ENCODE measurements at places on chromosomes 4 and X.
A peak's percentile ranks its signal among the peaks of the same experiment; 100 is the strongest.

DNA sequence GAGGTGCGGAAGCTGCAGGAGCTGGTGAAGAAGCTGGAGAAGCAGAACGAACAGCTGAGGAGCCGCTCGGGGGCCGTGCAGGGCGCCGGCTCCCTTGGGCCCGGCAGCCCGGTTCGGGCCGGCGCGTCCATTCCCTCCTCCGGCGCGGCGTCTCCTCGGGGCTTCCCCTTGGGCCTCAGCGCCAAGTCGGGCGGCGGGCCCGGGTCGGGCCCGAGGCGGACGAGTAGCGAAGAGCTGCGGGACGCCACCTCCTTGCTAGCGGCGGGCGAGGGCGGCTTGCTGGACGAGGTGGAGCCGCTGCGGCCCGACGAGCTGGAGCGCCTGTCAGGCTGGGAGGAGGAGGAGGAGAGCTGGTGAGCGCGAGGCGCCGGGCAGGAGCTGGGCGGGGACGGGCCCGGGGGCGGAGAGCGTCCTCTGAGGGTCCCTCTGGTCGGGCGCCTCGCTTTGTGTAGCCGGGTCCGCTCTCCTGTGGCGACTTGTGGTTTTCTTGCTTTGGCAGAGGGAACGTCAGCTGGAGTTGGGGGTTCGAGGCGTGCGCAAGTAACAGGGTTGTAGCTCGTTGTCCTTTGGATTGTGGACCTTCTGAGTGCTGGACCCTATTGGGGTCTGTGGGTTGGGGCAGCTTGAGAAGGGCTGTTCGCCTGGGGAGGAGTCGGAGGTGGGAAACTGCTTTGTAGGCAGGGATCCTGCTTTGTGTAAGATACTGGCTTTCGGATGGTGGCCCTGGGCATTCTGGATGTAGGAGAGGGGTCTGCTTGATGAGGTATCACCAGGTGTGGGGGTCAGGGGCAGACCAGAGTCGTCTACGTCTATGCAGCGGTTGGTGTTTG, 662 bp downstream of the SLAIN2 start:
- DNase-seq, result peak; percentile 34

- no peak for DNase-seq
These were observed 5.8 kb downstream of the SRPX start for GRCh38 chrX:38214551-38215531.

GRCh38 chrX:30798810-30799209, 90.2 kb downstream of the TAB3 start:
- DNase-seq, result no peak

- no peak for DNase-seq
These were observed 84.8 kb upstream of the ZNF827 start for GRCh38 chr4:146023334-146023967.

- DNase-seq, result no peak
These were observed 63.0 kb downstream of the SEC24D start for GRCh38 chr4:118772767-118773428.

- DNase-seq, result no peak
These were observed 70.3 kb downstream of the RAB28 start for GRCh38 chr4:13413729-13414437.

DNA sequence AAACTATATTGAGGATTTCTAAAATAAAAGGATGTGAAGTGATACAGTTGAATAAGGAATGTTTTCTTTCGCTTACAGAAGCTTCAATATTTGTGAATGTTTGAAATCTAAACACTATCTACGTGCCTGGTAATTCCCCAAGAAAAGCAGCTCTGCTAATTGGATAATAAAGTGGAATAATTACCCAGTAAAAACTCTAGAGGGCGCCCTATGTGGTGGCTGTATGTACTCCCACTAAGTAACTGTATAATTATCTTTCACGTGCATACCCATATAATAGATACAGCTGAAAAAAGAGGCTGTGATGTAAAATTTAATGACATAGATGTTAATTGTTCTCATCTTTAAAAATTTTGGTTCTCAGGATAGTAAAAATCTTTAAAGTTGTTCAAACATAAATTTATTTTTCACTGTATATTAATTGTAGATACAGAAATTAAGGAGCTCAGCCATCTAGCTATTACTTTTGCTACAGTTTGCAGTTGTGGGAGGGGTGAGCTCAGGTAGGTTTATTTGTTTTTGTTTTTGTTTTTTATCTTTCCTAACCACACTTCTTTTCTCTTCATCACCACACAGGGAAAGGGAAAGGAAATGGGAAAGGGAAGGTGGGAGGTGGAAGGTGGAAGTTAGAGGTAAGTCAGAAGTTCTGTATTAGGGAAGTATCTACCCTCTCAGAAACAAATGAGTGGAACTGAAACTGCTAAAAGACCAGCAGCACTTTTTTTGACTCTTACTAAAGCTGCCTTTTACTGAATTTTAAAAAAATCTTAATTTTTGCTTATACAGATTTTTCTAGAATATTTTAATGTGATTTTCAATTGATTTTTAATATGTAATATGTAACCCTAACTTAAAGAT, 151.7 kb upstream of the RPS6KA6 start:
- DNase-seq, result no peak

GRCh38 chr4:121684561-121684960, 12.2 kb downstream of the ANXA5 start:
- DNase-seq, result no peak

- DNase-seq, result no peak
These were observed 10.6 kb downstream of the NYX start for GRCh38 chrX:41457613-41458192.

DNA sequence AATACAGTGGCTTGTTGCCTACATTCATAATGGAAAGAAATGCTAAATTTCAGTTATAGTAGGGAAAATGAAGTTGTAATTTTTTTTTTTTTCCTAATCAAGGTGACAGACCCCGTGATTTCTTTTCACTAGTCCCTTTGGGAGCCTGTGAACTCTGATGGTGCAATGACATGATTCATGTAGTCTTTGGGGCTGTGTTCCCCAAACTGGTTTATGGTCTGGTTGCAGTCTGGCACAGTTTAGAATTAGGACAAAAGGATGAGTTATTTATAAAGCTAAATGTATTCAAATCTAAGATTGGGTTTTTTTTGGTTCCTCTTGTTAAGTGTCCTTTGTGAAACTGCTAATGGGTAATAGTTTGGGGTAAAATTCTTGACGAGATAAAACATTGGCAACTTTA, 66.0 kb downstream of the REPS2 start:
- DNase-seq, result no peak

DNA sequence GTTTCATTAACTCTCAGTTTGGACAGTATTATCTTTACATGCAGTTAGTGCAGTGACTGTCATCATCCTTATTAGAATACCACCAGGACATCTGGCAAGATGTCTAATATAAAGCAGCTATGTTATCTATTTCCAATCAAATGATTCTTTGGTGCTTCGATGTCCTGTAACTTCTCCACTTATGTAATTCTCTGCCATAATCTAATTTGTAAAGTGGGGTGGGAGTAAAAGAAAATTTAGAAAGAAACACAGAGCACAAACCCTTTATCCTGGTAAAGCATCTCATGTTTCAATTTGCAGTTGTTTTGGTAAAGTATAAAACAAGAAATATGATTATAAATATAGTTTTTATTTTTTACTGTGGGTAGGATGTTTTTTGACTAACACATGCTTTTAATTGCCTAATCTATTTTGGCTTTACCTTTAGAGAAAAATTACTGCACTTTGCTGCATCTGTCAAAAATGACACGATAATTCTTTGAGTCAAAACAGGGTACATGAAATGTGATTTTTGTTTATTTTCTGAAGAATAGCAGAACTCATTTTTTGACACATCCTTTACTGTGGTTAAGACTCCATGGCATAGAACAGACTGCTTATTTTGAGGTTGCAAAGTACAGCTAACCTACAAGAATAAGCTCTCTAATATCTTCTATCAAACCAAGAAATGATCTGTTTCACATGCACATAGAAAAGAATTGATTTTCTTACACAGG, 382.9 kb downstream of the RPA4 start:
- no peak for DNase-seq

- DNase-seq, result no peak
These were observed 8.9 kb downstream of the POLA1 start for GRCh38 chrX:24702362-24703184.

DNA sequence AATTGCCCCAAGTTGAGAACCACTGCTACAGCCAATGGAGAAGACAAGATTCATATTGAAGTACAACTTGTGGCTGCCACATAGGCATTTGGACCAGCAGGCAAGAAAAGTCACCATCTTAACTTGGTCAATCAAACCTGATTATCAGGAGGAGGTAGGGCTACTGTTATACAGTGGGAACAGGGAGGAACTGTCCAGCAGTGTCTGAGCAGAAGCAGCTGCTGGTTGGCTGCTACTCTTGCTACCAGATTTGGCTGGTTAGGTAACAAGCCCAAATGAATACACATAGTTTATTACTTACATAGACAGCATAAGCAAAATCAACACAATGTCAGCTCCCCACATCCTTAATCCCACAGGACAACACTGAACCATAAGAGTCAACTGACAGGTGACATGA, 39.4 kb downstream of the ATP1B4 start:
- DNase-seq, result no peak

DNA sequence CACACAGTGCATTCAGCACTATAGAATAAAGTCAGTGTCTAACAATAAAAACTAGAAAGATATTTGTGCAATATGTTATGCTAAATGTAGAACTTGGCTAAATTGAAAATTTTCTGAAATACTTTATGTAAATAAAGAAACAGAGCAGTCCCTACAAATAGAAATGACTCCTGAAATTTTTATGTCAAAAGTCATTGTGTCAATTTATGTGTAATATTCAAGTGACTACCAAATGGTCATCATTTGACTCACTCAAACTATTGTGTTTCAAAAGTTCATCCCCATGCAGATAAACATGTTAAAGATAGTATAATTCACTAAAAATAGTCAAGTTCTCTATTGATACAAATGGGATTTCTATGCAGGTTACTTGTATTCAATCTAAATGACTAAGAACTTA, 17.9 kb downstream of the LRBA start:
- DNase-seq, result no peak

- no peak for DNase-seq
These were observed 465.5 kb upstream of the CTSO start for GRCh38 chr4:156419080-156419685.

- no peak for DNase-seq
These were observed 2.3 kb downstream of the PF4V1 start for GRCh38 chr4:73855406-73855805.

GRCh38 chr4:71052034-71052433, 58.6 kb downstream of the DCK start:
- no peak for DNase-seq

GRCh38 chr4:82585690-82586435, 24.1 kb upstream of the TMEM150C start:
- DNase-seq, result no peak

GRCh38 chr4:38065176-38065575, 105.0 kb downstream of the PTTG2 start:
- DNase-seq, result no peak

DNA sequence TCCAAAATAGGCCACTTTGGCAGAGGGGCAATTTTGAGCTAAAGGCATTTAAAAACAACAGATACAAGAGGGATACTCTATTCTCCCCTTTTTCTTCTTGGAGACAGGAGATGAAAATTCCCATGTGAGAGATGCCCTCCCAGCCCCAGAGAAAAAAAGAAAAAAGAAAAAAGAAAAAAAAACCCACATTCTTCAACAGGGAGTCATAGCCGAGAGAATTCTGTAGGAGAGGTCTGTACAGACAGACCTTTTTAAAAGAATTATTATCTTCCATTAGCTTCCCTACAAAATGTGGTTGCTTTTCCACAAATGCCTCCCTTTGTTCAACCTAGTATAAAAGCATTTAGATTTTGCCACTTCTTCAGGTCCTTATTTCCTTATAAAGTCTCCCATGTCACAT, 89.9 kb downstream of the SPCS3 start:
- DNase-seq, result no peak

GRCh38 chr4:13957871-13958270, 330.3 kb upstream of the BOD1L1 start:
- DNase-seq, result no peak

- no peak for DNase-seq
These were observed 108.1 kb upstream of the PAQR3 start for GRCh38 chr4:79047316-79047715.

DNA sequence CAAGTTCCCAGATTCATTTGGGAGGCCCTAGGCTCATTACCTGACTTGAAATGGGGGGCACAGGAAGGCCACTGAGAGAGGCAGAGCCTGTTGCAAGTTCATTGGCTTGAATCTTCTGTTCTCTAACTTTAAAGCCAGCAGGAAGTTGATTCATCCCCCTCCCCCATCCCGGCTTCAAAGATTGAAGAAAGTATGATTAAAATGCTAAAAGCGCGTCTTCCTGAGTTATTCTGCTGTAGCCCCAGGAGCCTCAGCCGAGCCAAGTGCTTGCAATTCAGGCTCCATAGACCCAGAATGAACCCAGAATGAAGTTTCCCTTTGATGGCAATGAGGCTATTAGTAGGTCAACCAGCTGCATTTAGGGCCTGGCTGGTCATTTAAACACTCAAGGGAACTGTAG, 14.7 kb downstream of the CHST7 start:
- DNase-seq, result peak; percentile 58

DNA sequence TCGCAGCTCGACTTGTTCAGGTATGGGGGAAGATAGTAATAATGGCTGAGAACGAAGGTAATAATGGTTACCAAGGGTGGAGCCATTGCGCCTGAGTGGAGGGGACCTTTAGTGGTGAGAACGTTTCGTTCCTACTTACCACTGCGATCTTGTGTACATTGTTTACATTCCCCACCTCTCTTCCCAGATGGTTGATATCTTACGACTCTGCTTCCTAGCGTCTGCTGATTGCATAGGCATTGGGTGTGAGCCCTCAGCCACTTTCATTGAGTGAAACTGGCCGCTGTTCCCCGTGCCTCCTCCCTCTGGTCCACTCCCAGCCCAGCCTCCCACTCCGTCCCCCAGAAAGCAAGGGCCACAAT, 850 bp downstream of the IGBP1 start:
- no peak for DNase-seq

DNA sequence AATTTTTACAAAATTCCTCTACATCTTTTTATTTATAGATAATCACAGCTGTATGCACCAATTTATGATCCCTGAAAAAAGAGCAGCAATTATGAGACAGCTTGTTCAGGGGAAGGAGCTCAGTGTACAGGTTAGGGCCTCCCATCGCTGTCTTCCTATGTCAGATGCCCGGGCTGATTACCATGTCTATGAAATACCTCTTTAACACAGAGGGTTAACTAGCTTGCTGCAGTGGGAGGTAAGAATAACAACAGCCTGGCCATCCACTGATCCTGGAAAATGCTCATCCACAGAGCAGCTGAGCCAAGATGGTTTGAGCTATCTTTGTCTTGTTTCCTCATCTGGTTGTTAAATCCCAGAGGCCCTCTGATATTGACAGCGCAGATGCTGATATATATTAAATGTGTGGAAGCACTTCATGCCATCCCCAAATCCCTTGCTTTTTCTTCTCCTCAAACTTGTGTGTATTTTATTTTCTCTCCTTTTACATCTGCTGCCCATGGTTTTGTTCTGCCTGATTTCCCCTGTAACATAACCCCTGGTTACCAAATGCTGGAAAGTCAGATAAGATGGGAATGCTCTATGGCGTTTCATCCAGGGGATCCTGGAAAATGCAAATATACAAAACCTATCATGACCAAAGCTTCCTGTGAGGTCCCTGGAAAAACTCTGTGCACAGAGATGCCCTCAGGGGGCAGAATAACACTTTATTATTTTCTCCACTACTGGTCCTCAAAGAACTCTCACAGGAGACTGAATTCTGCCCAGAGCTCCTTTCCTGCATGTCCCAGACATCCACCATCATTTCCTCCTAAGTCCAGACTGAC, 85.8 kb upstream of the PUDP start:
- no peak for DNase-seq

GRCh38 chr4:10599574-10599973, 85.0 kb downstream of the CLNK start:
- DNase-seq, result no peak

GRCh38 chr4:128176643-128177042, 111.0 kb downstream of the PGRMC2 start:
- no peak for DNase-seq
